ENCODE measurements at places on chromosomes 7 and 10. TPM values are rescaled to one million over a fixed set of nuclear protein-coding genes. Genes with fewer than 3 reads are reported as not detected.
A peak's percentile ranks its signal among the peaks of the same experiment; 100 is the strongest.

DNA sequence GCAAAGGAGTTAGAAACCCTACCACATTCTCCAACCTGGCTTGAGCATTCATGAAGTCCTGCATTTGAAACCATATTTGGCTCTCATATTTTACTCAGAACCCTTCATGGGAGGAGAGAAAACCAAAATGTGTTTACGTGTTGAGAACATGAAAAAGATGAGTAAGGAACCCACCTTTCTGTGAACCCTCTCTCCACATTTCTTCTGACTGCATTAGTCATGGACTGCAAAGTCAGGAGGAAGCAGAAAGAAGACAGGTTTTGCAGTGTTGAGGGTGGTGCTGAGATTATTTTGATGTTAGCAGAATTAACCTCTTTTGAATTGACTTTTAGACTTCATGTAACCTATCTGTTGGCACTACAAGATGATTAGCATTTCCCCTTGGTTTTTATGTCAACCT lies 4.9 kb downstream of the IFIT1B start:
- no peak for DNase-seq

DNA sequence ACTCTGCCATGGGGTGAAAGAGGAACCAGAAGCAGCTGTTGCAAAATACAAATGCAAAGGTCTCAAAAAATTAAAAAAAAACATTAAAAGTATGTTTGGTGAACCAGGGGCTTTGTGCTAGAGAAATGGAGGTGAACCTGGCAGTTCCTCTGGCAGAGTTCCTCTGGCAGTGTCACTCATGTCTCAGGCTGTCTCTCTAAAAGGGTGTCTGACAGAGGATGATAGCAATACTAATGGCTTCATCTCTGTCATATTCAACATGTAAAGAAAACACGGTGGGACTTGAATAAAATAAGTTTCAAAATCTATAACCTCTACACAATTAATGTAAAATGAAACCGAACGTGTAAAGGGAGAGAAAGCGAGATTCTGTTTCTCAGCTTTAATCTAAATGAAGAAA lies 375.7 kb upstream of the VWC2 start:
- DNase-seq, result no peak

DNA sequence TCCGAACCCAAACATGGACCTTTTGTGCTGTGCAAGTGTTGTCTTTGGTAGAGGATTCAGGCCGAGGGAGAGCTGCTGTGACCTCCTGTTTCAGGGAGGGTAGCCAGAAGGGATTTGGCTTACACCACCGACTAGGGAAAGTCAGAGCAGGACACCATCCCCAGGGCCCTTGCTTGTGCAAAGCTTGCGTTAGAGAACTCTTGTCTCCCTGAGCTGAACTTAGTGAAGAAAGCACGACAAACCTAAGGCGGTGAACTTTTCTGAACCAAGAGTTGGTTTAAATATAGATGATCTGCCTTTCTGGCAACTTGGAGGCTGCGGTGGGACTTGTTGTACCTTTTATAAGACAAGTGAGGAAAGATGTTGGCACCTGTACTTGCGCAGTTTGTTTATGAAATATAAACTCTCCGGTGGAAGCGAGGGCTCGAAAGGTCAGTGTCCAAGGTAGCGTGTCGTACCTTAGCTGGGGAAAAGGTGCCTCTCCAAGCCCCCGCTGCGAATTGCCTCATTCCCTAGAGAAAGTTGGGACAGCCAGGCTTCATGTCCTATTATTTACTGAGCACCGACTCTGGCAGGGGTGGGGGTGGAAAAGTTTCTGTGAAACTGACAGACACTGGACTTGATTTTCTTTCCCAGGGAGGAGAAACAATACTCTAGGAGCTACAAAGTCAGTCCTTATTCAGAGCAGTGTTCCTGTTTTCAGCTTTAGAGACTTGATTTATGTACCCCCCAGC lies 31.6 kb downstream of the WBP1L start:
- peak; percentile 90 for DNase-seq

DNA sequence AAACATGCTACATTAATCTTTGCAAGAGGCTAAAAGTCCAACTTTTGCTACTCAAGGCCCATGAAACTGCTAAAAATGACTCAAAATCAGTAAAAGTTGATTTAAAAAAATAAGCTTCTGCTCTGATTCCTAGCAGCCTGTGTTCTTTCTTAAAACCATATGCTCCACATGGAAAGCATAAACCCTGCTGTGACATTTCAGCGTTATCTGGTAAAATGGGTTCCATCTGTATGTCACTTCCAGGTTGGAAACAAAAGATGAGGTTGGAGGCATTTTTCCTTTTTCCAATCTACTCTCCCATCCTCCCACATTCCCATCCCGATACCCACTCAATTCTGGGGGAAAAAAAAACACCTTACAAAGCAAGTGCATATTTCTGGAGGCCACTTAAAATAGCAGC lies 439.5 kb downstream of the NEBL start:
- DNase-seq, result no peak

- DNase-seq, result peak; percentile 89
These were observed 102.9 kb upstream of the FAM20C start for GRCh38 chr7:89232-90019.

GRCh38 chr10:72953687-72954086 lies 919 bp downstream of the PLA2G12B start:
- DNase-seq, result no peak

GRCh38 chr10:79346388-79347225 lies 662 bp upstream of the PPIF start:
- peak; percentile 79 for DNase-seq

- DNase-seq, result peak; percentile 55
These were observed 13.6 kb downstream of the SPOCK2 start for GRCh38 chr10:72074574-72075375.

GRCh38 chr7:137454767-137455166 lies 111.2 kb upstream of the PTN start:
- DNase-seq, result no peak

GRCh38 chr7:81244224-81244623 lies 325.4 kb upstream of the SEMA3C start:
- DNase-seq, result no peak

GRCh38 chr7:37970211-37970610 lies 49.8 kb downstream of the EPDR1 start:
- no peak for DNase-seq

DNA sequence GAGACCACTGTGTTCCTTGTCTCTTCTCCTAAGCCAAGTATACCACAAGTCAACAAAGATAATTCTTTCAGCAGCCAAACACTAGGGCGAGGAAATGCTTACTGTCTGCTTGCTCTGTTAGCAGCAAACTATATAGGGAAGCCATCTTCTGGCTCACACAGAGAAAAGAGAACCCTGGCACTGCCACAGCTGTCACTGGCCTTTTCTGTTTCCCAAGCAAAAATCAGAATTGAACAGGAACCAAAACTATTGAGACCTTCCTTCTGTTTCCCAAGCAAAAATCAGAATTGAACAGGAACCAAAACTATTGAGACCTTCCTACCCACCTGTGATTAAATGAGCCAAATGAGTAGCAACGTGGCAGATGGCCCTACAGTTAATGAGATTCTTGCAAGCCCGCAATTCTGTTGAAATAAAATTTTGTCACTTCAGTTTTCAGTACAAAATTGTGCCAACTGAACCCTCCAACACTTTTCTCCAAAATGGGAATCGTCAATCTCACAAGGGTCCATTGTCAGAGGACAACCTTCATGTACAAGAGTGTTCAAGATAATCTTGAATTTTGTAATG lies 54.5 kb downstream of the LRRTM3 start:
- no peak for DNase-seq

DNA sequence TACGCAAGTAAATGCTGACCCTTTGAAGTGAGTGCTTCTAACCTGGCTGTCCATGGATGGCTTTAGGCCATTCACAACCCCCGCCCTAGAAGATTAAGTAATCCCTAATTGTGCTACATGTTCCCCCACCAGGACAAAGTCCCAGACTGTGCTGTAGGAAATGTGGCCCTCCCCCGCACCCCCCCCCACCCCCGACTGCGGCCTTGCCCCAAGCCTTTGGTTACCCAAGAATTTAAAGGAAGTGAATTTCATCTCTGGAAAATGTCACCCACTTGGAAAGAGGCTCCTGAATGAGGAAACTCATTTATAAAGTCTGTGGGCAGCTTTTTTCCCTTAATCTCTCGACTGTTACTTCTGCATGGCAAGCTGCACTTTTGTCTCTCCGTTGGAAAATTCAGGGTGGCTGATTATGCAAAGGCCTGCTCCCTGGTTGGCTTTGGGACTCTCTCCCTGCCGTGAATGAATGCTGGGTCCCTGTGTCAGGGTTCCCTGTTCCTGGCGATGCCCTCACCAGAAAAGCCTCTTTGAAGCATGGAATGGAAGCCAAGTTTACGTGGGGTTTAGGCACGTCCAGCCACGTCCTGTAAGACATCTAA lies 31.4 kb upstream of the AQP1 start:
- DNase-seq, result no peak

DNA sequence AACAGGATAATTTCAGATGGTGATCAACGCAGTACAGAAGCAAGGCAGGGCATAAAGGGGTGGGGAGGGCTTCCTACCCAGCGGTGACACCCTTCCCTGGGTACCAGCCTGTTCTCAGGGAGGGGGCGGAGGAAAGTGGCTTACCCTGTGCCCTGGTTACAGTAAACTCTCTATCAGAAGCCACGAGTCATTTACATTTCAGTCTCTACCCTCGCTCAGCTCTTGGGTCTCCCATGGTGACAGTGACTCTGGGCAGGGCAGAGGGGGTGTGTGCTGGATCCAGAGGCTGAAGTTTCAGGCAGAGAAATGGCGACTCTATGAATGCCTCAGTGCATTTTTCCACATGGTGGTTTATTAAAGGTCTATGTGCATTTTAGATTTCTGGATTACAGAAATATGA lies 107.0 kb downstream of the ADARB2 start:
- no peak for DNase-seq

LRRN3 gene
- total RNA-seq, result 0.05 TPM

TRIM50 gene
- not detected for total RNA-seq

ABCB4 gene
- total RNA-seq, result 1.9 TPM

POLR2J2 gene
- 7.5 TPM for total RNA-seq

H2BK1 gene
- not detected for total RNA-seq

IL6 gene
- total RNA-seq, result 2.4 TPM
